ENCODE measurements at places on chromosomes 11 and 22.

DNA sequence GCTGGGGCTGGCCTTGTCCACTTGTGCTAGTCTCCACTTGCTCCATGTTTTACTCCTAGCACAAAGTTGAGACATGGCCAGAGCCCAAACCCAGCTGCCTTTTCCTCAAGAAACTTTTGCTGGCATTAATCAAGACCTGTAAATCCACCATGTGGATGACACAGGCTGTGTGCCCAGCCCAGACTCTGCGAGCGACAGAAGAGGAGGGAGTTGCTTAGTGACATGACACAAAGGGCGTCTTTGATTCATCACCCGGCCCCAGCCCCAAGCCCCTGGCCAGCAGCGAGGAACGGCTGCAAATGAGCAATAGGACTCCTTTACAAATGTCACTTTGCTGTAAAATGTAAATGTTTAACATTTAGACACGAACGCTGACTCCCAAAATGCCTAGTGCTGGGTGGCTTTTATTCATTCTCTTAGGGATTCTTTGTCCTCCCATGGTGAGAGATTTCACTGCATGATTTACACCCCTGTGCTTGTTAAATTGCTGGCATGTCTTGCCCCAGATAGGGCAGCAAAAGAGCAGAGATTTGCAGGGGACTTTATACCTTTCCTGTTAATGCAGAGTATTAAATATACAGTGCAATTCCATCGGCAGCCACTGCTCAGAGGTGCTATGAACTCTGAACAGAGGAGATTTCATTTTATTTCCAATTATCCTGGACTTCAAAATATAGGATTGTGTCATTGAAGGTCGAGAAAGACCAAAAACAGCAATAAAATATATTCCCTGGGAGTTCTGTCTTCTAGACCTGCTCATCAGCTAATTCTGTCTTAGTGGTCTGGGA is 263.6 kb upstream of the NCAM1 start:
- H3K27me3 ChIP-seq, result no peaks in the 10 kb centered on the region
- no peak for DNase-seq
- no peak overlapping the region for H3K4me3 ChIP-seq
- no peaks in the 10 kb centered on the region for H3K4me1 ChIP-seq

GRCh38 chr11:22920939-22921565 is 60.8 kb upstream of the CCDC179 start:
- no peaks in the 10 kb centered on the region for H3K36me3 ChIP-seq

- H3K36me3 ChIP-seq, result no peaks in the 10 kb centered on the region
- no peaks in the 10 kb centered on the region for H3K27me3 ChIP-seq
- H3K27ac ChIP-seq, result no peak overlapping the region
- no peak overlapping the region for H3K4me3 ChIP-seq
- no peaks in the 10 kb centered on the region for H3K4me1 ChIP-seq
Measured at GRCh38 chr11:112760396-112761059, 200.7 kb upstream of the NCAM1 start.

- no peak for DNase-seq
- no peak overlapping the region for H3K4me3 ChIP-seq
- H3K36me3 ChIP-seq, result no peaks in the 10 kb centered on the region
- peaks cover 4% of the 10 kb centered on the region for H3K4me1 ChIP-seq
Measured at GRCh38 chr11:123238297-123238696, 43.2 kb upstream of the CLMP start.

GRCh38 chr11:44832452-44832851 is 105.7 kb downstream of the TSPAN18 start:
- H3K36me3 ChIP-seq, result no peaks in the 10 kb centered on the region
- no peak for DNase-seq
- no peak overlapping the region for H3K27ac ChIP-seq
